ENCODE measurements at places on chromosomes 7 and 10.

DNA sequence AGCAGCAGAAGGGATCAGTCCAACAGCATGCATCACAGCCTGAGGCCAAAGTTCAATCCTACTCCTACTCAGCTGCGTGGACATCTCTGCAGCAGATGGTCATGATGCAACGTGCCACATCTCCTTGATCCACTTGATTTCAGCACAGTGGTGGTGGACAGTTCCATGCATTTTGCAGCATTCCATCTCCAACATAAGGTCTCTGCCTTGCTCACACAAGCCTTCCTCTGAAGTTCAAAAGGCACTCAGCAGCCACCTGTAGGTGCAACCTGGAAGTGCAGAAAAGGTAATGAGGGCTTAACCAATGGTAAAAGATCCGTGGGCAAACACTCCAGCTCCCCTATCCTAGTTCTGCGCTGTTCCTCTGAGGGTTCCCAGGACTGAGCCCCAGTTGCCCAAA is 57.5 kb upstream of the CHCHD3 start:
- no peak for DNase-seq

DNA sequence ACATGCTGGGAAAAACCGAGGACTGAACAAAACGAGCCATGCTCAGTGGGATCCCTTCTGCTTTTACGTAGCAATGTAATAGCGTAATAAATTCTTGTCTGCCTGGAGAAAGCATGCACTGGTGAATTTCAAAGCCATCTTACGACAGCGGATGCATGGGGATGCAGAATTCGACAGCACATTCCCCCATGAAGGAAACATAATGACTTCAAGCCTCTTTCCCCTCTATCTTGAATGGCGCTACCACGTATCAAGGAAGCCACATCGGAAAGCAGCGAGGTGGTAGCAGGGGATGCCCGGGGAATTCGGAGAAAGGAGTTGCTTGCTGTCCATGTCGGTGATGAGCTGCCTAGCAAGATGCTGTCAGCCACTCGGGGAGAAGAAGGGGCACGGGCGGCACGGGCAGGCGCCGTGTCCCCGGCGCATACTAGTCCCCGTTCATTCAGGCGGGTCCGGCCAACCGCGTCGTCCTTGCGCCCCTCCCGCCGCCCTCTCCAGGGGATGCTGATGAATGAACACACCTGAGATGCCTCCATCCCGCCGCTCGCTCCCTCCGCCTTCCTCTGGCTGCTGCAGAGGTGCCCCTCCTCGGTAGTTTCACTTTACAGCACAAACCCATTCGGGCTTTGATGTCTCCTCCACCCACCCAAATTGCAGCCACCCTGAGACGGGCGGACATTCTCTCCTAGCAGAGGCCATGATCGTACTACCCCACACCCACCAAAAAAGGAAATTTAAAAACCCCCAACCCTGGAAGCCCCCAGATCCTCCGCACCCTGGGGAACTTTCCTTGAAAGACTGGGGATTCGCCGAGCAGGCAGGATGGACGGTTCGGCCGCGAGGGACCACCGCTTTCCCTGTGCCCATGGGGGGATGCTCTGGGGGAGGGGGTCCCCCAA is 644 bp downstream of the SORBS1 start:
- DNase-seq, result no peak

GRCh38 chr7:128446306-128446705 is 9.4 kb upstream of the HILPDA start:
- no peak for DNase-seq

GRCh38 chr10:121526801-121527221 is 71.4 kb downstream of the FGFR2 start:
- DNase-seq, result no peak

GRCh38 chr7:36748017-36748487 is 23.8 kb upstream of the AOAH start:
- DNase-seq, result no peak

DNA sequence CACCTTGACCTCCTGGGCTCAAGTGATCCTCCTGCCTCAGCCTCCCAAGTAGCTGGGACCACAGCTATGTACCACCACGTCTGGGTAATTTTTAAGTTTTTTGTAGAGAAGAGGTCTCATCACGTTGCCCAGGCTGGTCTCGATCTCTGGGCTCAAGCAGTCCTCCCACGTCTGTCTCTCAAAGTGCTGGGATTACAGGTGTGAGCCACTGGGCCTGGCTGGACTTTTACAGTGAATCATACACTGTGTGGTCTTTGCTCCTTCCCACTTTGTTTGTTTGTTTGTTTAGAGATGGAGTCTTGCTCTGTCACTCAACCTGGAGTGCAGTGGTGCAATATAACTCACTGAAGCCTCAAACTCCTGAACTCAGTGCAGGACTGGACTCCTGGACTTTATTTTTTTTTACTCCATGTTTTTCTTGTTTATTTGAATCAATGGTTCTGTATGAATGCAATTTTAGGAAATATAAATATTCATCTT is 12.5 kb downstream of the PPIA start:
- no peak for DNase-seq

DNA sequence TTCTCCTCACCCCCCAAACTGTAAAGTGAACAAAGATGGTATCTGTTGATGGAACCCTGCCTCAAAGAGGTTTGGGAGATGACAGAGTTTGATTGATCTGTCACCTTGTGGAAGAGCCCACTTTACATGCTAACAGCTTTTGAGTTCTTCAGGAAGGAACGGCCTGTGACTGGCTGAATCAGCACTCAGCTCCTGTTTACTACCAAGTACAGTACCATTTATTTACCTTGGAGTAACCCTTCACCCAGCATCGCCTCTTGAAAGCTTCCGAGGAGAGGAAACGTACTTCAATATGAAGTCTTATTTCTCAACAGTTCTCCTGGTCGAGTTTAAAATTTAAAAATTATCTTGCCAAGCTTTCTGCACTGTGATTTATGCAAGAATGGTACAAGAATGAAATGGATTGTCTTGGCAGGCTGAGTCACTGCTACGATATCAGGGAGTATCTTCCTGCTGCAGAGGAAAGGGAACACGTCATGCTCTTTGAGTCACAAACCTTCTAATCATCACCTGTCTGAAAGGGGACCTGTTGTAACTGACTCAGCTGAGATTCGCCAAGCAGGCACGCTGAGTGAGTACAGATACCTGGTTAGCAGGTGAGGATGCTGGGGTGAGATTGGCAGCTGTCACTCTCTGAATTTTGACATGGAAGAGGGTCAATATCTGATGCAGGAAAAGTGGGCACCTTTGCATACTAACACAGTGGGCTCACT is 30.1 kb downstream of the KLF6 start:
- DNase-seq, result no peak

DNA sequence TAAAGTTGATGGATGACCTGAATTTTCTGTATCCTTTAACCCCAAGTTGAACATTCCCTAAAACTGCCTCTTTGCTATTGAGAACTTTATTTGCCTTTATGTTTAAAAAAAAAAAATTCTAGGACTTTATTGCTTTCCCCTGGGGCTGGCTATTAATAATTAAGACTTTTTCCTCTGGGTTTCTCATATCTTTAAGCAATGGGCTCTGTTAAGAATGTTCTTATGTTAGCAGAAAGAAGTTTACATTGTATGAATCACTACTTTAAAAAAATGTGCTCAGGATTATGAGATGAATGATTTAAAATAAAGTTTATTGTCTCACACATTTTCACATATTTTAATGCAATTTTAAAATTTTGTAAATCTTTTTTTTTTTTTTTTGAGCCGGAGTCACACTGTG is 19.5 kb downstream of the TAX1BP1 start:
- no peak for DNase-seq

DNA sequence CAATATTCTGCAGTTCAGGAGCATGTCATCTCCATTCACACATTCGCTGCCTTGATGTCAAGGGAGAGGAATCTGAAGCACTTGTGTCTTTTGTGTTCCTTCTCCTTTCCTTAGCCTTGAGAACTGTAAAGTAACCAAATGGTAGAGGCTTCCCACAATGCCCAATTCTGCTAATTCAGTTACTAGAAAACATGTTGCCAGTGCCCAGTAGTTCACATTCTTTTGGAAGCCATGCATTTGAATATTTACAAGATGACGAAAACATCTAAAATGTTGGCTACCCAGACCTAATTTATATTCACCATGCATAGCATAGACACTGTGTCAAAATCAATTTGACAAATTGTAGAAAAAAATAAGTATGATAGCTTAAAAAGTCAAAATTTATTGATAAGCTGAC is 852.7 kb upstream of the PHF14 start:
- DNase-seq, result no peak

DNA sequence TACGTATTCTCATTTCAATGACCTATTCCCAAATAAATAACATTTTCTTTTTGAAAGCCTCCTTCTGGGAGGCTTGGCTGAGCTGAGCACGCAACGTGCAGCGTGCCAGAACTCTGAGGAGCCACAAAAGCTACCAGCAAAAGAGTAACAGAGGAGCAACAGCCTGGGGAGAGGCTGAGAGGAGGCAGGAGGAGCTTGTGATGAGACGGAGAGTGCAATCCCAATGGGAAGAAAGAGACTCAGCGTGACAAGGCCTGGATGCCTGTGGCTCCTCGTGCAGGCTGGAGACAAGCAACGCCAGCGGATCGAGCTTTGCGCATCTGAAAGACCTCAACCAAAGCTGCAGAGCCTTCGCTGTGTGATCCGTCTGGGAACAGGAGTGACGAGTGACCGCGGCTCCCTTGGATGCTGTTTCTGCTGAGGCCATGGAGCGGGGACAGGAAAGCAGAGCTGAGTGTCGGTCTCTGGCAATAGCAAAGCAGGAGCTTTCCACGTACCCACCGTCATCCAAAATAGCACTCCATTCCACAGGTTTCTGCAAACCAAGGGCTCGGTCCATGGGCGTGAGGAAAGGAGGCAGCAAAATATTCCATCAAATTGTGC is 171.7 kb upstream of the PFKP start:
- DNase-seq, result no peak

GRCh38 chr7:119037941-119038340 is 813.4 kb downstream of the ANKRD7 start:
- no peak for DNase-seq

GRCh38 chr10:15259136-15259535 is 90.6 kb upstream of the NMT2 start:
- no peak for DNase-seq

GRCh38 chr7:133678137-133678814 is 425.4 kb downstream of the EXOC4 start:
- no peak for DNase-seq

DNA sequence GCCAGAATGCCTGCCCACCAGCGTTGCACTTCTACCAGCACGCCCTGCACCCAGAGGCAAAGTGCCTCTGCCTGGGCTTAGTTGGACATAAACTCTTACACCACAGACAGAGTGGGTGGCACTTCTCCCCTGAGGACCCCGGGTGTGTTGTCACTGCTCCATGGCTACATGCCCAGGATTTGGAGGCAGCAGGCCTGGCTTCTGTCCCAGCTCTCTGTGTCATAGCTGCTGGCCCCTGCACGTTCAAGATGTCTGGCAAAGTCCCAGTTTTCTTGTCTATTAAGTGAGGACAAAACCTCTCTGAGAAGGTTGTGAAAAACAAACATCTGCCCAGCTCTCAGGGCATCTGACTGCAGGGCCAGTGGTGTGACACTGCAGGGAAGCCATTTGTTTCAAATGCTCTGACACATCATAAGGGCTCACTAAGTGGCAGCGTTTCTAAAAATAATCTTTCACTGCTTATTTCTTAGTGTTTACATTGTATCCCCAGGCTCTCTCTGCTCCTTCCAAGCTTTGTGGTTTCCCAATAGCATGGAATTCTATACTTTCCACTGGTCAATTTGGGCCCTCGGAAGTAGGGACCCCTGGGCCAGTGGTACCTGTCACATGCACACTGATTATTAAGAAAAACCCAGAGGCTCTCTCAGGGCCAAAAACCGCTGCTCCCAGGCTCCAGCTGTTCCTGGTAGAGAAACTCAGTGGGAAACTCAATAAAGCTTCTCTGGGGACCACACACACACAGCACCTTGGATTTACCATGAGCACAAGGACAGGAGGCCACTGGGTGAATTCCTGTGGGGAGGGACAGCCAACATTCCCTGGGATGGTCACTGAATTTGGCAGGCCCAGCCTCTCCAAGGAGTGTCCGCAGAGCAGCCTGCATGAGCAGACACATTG is 86.2 kb upstream of the ANLN start:
- DNase-seq, result no peak

DNA sequence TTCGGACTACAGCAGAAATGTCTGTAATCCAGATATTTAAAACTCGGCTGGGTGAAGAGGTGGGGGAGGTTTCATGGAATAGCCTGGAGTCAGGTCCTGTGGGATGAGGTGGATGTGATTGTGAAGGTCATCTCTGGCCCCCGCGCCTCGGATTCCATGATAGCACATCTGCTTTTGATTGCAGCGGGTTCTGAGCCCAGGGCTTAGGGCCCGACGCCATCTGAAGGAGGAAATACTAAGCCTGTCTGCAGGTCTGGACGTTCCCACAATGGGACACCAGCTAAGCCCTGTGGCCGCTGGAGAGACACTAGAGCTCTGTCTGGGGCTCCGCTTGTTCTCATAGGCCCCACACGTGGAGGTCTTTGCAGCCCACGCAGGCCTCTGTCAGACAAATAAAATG is 328.7 kb downstream of the CXCL12 start:
- no peak for DNase-seq

- DNase-seq, result no peak
Observed at GRCh38 chr10:89257581-89257980, 6.0 kb upstream of the LIPA start.

GRCh38 chr10:62811159-62811875 is 4.8 kb downstream of the EGR2 start:
- no peak for DNase-seq

DNA sequence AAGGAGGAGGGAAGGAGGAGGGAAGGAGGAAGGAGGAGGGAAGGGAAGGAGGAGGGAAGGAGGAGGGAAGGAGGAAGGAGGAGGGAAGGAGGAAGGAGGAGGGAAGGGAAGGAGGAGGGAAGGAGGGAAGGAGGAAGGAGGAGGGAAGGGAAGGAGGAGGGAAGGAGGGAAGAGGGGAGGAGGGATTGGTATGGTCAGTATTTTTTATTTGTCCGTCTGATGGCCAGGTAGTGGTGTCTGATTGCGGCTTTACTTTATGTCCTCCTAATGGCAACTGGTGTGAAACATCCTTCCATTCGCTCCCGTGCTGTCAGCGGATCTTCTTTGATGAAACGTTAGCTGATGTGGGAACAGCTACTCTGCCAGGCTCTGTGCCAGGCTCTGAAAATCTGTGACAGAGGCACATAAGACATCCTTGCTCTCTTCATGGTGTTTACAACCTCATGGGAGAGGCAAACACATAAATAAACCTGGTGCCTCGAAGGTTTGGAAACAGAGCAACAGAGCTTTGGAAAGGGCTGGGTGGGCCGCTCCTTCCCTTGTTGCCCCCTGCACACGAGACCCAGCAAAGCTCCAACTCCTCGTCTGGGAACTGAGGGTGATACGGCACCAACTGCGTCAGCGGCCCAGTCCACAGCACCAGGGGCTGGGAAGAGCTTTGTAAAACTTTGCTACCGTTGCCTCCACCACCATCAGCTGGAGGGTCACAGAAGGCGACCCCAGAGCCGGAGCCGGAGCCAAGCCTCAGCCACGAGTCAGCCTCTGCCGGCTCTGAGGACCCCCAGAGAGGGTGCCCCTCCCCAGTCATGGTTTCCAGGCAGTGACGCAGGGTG is 40.3 kb downstream of the PDGFA start:
- DNase-seq, result no peak
